NCI-H1048 (cell line): ENCODE measurements at places on chromosomes 5 and 9.

- peak; percentile 56 for DNase-seq
These were observed 5.7 kb downstream of the TMC1 start for GRCh38 chr9:72526901-72527800.

DNA sequence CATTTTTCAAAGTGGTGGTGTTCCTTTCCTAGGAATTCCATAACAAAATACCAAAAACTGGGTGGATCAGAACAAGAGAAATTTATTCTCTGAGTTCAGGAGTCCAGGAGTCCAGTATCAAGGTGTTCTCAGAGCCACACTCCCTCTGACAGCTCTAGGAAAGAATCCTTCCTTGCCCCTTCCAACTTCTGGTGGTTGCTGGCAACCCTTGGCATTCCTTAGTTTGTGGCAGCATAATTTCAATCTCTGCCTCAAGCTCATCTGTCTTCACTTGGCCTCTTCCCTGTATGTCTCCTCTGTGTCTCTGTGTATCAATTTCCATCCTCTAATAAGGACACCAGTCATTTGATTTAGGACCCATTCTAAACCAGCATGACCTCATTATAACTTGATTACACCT, 243.7 kb downstream of the MPDZ start:
- no peak for DNase-seq

DNA sequence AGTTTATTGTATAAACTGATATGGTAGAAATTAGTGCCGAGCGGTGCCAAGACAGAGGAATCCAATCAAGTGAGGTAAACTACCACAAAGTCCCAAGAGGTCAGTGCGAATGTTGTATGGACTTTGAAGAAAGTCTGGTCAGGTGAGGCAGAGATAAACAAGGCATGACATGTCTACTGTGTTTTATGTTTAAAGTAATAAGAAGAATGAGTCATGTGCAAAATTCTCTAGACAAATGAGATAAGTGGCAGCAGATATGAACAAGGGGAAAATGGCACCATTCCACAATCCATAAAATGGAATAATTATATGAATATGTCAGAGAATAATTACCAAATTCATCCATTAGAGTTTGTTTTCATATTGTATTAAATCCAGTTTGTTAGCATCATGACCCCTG, 364.1 kb upstream of the CCNH start:
- DNase-seq: no peak

- DNase-seq: no peak
These were observed 139.1 kb downstream of the TMEM38B start for GRCh38 chr9:105833271-105833975.

- no peak for DNase-seq
These were observed 4.1 kb downstream of the MRPS2 start for GRCh38 chr9:135504262-135505243.

DNA sequence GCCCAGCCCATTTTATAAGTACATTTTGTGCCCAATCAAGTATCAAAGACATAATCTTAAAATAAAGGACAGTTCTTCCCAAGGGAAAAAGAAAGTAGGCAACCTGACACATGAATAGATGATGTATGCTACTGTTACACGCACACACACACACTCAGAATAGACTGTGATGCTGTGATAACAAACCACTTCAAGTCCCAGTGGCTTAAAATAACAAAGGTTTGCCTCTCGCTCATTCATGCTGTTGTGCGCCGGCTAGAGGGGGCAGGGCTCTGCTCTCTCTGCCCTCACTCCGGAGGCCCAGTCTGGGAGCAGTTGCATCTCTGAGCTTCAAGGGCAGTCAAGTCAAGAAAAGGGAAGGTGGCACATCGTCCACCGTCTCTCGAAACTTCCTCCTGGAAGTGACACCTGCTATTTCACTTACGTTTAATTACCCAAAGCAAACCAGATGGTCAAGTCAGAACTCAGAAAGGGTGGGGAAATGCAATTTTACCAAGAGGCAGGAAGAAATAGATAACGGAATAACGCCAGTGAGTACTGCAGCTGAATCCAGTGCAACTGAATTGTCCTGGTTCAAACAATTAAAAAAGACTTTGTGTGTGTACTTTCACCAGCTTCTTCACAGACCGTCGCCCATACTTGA, 43.3 kb downstream of the ANKRD33B start:
- no peak for DNase-seq

- no peak for DNase-seq
These were observed 269.6 kb upstream of the KLF4 start for GRCh38 chr9:107759009-107759822.

GRCh38 chr5:42880496-42881150, 68.9 kb upstream of the SELENOP start:
- no peak for DNase-seq

DNA sequence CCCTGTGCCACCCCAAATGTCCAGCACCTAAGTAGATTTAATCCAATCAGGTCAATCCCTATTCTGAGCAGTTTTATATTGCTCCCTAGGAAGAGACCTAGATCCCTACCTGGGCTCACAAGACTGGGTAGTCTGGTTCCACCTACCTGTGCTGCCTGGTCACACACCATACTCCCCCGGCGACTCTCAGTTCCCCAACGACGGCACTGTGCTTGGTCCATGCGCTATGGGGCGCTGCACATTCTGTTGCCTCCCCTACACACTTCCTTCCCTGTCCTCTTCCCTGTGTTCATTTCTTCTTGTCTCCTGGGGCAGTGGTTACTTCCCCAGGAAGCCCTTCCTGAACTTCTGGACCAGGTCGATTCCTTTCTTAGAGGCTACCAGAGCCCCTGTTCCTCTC, 109.9 kb upstream of the IL12B start:
- no peak for DNase-seq

DNA sequence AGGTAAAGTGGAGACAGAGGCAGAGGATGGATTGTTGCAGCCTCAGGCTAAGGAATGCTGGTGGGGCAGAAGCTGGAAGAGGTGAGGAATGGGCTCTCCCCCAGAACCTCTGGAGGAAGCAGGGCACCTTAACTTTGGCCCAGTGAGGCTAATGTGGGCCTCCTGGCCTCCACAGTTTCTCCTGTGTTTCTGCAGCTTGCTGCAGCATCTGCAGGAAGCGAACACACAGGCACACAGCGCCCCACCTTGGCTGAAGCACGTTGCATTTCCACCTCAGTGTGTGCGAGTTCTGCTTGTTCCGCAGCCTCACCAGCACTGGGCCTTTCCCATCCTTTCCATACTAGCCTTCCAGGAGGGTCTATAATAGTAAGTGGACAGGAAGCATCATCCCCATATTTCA, 27.2 kb upstream of the ASS1 start:
- DNase-seq: no peak

GRCh38 chr5:139125991-139126390, 72.2 kb downstream of the SIL1 start:
- DNase-seq: no peak

DNA sequence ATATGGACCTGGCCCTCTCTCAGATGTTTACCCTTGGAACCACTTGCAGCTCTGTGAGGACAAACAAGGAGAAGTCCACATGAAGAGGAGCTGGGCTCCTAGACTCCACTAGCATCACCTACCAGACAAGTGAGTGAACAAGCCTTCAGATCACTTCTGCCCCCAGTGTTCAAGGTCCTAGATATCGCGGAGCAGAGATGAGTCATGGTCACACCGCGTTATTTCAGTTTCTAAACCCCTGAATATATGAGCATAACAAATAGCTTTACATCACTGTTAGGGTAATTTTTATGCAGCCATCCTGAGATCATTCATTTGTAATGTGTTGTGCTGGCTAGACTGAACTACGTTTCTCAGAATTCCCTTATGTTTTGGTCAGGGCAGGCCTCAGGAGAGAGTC, 77.0 kb upstream of the DAP start:
- DNase-seq: no peak

DNA sequence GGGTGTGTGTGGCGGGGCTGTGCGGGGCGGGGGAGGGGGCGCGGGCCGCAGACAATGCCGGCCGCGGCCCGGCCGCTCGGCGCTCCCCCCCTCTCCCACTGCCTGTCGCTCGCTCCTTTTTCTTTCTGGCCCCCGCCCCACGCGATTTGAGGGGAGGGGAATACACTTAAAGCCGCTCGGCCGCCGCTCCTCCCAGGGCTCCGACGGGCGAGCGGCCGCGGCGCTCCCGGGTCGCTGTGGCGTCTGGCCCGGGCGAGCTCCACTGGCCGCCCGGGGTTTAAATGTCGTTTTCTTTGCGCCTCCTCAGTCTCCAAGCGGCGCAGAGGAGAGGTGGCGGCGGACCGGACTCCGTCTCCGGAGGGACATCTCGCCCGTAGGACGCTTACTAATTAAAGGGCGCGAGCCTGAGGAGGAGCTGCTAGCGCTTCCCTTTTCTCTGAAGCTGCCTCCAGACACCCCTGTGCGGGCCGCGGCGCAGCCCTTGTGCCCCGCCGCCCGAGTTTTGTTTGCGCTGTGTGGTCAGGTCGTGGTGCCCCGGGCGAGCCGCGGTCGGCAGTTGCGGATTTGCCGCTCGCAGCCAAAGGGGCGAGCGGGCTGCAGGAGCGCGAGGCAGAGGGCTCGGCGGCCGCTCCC, 1.4 kb downstream of the ZSWIM6 start:
- DNase-seq: no peak

GRCh38 chr5:115815693-115816225, 700 bp downstream of the CDO1 start:
- DNase-seq: no peak

GRCh38 chr5:41848983-41849382, 21.2 kb downstream of the OXCT1 start:
- no peak for DNase-seq

GRCh38 chr9:106449336-106449927, 413.5 kb upstream of the ZNF462 start:
- no peak for DNase-seq

DNA sequence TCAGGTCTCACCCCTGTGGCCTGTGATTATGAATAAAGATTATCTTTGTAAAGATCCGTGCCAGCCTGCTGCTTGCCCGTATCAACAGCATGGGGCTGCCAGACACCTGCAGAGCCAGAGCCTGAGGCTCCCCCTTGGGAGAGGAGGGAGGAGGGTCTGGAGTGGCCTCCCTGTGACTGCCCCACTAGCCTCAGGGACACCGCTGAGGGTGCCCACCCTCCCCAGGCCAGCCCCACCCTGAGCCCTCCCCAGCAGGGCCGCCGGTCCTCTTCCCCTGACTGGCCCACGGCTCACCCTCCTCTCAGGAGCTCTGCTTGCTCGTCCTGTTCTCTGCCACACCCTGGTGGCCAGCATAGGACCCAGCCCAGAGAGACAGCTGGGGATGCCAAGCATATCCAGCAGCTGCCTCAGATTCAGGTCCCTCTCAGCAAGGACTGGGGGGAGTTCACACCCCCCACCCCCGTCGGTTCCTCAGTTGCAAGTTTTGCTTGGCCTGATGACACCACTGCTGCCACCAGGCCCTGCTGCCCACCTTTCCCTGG, 1.9 kb downstream of the SSNA1 start:
- DNase-seq: no peak

- no peak for DNase-seq
These were observed 86.5 kb downstream of the DAP start for GRCh38 chr5:10674582-10674981.

- DNase-seq: no peak
These were observed 2.2 kb upstream of the CIZ1 start for GRCh38 chr9:128193469-128194096.

GRCh38 chr9:138060365-138060764, 182.8 kb downstream of the CACNA1B start:
- DNase-seq: no peak
